Activated T-cell treated with anti-CD3 and anti-CD28 coated beads, Interleukin-2, amount 50 U/mL, for 72 hours (primary cell): ENCODE measurements at places on chromosomes 7 and 10.

DNA sequence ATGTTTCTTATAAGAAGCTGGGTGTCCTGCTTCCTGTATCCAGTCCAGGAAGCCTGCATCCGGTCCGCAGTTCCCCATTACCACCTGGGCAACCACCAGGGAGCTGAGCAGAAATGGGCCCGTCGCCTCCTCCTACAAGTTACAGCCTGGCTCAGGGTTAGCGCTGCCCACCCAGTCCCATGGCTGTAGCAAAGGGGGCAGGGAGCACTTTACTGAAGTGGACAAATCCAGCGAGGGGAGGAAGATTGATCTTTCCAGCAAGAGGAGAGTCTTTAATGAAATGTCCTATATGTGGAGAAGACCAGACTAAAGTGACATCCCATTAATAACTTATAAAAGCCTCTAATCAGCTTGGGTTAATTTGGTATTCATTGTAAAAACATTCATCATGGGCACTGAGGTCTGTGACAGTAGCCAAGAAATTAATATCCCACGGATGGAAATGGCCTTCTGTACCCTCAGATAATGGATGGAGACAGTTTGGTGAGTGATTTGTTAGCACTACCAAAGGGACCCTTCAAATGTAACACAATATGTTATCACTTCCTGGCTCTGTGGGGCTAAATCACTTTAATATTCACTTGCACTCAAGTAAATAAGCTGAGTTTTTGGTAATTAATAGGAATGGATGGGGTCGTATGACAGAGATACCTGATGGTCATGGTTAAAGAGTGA, 323.4 kb downstream of the PAXIP1 start:
- DNase-seq: no peak

- DNase-seq: no peak
These were observed 148.7 kb upstream of the MKI67 start for GRCh38 chr10:128274938-128275337.

DNA sequence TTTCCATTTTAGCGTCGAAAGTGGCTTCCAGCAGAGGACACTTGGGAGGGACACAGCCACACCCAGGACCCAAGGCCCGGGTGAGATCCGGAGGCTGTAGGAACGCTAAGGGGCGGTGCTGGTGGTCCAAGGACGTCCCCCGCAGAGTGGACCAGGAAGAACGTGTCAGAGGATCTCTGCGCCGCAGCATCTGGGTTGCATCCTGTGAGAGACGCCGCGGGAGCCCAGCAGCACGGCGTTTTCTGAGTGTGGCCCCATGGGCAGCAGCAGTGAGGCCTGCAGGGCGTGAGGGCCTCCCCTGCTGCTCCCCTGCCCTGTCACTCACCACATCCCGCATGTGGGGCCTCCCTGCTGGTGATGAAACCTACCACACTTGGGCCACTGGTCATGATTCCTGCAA, 40.5 kb upstream of the BNIP3 start:
- DNase-seq: no peak

DNA sequence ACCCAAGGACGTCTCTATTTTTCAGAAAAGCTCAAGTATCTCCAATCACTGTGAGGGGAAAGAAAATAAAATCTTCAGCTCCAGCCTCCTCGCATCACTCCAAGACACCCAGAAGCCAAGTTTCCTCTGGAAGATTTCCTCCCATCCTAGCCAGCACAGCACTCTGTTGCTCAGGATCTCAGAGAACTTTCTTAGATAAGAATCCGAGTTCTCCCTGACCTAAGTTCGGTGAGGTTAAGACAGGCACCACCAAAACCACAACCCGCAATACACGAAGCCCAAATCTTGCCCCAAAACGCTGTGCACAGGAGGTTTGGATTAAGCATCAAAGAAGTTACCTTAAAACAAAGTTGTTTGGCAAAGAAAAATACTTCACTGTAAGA, 4.2 kb downstream of the FAM53B start:
- no peak for DNase-seq

DNA sequence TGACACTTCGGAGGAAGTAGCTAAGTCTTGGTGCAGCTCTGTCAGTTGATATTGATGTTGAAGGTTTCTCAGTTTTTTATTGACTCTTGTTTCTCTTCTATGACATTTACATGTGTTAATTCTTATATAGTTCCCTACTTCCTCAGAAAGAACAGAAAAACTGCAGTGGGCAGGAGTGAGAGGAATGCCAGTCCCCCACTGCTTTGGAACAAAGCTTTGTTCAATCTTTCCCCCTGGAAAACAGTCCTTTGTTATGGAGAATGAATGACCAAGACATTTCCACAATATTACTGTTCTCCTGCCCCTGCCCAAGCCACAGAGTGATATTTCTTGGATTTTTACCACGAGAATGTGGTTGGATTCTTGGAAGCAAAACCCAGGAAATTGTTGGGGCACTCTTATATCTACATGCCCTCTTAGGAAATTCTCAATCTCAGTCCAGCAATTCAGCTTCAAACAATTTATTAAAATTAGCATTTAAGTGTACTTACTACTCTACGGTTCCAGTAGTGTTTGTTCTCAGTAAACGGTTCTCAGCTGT, 258.0 kb upstream of the KCND2 start:
- no peak for DNase-seq

GRCh38 chr10:24979685-24980084, 27.3 kb upstream of the PRTFDC1 start:
- DNase-seq: no peak

- DNase-seq: no peak
These were observed 8.6 kb downstream of the FAM241B start for GRCh38 chr10:69638642-69639041.

DNA sequence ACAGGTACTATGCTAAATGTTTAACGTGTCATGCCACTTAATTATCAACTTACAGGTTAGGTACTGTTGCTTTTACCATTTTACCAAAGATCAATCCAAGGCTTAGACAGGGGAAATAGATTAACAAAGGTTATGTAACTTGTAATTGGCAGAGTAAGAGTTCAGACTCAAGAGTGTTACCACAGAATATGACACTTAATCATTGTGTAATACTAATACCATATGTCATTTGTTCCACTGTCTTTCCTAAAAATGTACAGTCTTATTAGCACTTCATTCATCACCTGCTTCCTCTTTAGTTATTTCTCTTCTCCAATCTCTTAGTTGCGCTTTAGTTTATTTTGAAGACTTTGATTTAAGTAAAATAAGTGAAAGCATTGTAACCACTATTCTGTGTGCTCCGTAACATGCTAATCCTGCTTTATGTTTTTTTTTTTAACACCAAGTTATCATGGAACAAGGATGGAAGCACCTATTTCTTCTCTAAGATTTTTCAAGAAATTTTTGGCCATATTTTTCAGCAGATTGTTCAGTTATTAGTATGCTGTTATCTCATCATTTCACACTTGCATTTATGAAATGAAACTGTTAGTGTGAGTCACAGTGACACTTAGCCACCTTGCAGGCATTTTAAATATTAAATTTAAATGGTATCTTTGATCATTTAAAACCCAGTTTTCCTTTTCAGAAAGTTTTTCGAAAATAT, 197.3 kb downstream of the PHF14 start:
- DNase-seq: no peak

GRCh38 chr7:111755383-111755782, 193.1 kb upstream of the IMMP2L start:
- DNase-seq: no peak

- no peak for DNase-seq
These were observed 34.3 kb downstream of the JAKMIP3 start for GRCh38 chr10:132100091-132100481.

DNA sequence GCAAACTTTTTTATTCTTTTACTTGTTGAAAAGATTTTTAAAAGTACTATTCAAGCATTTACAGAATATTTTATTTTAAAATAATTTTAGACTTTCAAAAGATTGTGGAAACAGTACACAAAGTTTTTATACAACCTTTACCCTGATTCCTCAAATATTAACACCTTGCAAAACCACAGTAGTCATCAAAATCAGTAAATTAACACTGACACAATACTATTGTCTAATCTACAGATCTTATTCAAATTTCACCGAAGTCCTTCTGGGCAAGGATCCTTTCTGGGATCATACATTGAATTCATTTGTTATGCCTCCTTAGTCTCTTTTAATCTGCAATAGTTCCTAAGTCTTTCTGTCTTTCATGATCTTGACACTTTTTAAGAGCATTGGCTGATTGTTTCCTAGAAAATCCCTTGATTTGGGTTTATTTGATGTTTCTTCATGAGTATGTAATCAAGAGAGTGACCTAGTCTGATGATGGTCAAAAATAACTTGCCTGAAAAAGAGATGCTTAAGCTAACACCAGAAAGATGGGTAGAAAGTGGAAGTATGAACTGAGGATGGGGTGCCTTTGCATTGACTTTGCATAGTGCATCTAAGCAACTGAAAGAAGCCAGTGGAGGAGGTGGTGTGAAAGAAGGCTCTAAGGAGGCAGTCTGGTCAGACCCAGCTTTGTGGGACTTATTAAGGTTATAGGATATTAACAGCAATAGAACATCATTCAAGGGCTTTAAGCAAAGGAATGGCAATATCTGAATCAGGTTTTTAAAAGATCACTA, 9.7 kb downstream of the STAMBPL1 start:
- no peak for DNase-seq

GRCh38 chr10:7485244-7485556, 74.4 kb upstream of the SFMBT2 start:
- DNase-seq: no peak
